T-helper 1 cell (primary cell): ENCODE measurements at places on chromosomes 12 and 14.

DNA sequence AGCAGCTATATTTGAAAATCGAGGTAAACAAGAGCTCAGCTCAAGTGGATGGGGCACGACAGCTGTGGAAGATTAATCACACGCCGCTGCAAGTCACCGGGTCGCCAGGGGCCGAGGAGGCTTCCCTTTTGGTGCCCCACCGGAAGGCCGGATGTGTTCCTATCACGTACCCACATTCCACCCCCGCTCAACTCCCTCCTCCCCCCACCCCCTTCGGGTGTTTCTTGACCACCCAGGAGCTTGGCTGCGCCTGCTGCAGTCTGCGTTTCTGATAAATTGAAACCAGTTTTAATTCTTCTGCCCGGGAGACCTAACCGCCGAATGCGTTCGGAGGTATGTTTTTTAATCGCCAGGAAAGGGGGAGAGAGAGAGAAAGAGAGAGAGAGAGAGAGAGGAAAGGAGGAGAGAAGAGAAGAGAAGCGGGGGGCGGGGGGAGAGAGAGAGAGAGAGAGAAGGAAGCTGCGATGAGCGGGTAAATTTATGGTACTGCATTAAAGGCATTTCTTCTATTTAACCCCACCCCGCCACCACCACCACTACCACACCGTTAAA lies 1.8 kb downstream of the SLC8A3 start:
- DNase-seq: no peak

GRCh38 chr12:54700301-54700700 lies 52.1 kb upstream of the DCD start:
- DNase-seq: no peak

GRCh38 chr12:77916276-77916675 lies 85.6 kb downstream of the NAV3 start:
- DNase-seq: no peak

DNA sequence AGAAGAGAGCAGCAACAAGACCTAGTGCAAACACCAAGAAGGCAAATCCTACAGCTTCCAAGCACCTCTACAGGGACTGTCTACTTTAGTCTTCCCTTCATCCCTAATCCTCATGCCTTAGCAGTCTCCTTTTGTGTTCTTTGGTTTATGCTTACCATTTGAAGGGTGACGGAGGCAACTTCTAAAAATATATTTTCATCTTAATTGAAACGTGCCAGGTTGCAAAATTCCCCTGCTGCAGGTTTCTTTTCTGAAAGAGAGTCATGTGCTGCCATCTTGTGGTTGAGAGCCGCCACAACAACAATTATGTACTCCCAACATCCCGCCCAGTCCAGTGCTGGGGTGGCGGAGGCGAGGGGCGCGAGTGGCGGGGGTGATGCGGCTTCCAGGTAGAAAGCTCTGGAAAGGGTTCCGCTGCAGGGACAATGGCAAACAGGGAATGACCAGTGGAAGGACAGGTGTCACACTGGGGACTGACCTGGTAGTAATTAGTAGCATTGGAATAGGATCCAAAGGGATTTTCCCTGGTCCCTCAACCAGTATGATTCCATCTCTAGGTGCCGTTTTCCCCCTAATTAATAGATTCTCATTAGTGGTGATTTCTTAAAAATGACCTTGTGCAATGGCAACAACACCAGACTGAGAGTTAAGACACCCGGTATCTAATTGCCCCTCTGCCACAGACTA lies 80.3 kb upstream of the GNG2 start:
- peak; percentile 54 for DNase-seq

GRCh38 chr12:106760184-106760531 lies 14.3 kb upstream of the RIC8B start:
- DNase-seq: no peak

DNA sequence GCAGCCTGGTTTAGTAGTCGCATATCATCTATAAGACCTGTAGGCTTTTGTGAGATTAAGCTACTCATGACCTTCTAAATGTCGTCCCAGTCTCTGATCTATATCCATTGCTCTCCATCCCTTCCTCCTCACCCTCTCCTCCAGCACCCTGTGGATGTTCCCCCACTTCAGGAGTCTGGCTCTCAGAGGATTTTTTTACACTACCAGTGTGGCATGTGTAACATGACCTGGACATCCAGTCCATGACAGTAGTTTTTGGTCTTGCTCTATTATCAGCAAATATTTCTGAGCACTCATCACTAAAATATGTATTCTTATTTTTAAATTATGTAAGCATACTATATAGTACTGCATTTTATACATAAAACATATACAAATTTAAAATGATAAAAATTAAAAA lies 142.1 kb downstream of the DYRK2 start:
- no peak for DNase-seq

DNA sequence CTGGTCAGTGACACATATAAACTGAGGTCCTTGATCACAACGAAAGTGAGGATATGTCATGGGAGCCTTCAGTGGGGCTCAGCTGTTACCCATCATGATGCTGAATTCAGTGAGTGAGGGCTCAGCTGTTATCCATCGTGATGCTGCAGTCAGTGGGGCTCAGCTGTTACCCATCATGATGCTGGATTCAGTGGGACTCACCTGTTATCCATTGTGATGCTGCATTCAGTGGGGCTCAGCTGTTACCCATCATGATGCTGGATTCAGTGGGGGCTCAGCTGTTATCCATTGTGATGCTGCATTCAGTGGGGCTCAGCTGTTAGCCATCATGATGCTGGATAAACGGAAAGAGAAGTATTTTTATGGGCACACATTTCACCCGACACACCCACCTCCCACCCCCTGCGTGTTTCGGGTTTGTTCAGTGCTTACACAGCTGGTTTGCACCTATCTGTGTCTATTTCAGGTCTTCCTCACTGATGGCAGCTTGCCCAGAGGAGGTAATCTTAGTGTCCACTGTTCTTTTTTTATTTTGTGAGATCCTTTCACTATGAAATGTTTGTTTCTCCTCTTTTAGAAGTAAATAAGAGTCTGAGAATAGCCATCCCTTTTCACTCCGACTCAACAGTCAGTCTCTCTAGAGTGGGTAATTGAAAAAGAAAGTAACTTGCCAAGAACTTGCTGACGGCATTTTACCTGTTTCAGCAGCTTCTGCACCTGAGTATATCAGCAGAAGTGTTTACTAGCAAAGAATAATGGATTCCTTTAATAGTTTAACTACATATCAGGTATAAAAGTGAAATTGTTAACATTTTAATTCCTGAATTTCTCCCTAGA lies 183.0 kb downstream of the ERC1 start:
- no peak for DNase-seq

DNA sequence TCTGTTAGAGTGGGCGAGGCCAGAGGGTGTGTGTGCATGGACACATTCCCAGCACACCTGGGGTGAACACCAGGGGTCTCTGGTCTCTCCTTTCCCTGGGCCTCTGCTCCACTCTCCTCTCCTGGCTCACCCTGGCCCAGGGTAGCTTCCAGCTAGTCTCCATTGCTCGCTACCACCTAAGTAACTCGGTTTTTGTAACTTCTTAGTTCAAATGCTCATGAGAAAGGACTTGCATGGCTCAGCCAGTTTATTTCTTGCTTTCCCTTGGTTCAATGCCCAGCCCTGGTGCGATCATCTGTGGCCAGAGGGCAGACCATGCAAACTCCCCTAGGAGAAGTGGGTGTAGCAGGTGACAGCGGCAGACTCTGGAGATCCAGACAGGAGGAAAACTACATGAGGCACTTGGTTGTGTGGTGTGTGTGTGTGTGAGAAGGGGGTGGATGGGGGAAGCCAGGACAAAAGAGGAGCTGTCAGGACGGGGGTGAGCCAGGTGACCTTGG lies 8.9 kb upstream of the ACVR1B start:
- DNase-seq: no peak

DNA sequence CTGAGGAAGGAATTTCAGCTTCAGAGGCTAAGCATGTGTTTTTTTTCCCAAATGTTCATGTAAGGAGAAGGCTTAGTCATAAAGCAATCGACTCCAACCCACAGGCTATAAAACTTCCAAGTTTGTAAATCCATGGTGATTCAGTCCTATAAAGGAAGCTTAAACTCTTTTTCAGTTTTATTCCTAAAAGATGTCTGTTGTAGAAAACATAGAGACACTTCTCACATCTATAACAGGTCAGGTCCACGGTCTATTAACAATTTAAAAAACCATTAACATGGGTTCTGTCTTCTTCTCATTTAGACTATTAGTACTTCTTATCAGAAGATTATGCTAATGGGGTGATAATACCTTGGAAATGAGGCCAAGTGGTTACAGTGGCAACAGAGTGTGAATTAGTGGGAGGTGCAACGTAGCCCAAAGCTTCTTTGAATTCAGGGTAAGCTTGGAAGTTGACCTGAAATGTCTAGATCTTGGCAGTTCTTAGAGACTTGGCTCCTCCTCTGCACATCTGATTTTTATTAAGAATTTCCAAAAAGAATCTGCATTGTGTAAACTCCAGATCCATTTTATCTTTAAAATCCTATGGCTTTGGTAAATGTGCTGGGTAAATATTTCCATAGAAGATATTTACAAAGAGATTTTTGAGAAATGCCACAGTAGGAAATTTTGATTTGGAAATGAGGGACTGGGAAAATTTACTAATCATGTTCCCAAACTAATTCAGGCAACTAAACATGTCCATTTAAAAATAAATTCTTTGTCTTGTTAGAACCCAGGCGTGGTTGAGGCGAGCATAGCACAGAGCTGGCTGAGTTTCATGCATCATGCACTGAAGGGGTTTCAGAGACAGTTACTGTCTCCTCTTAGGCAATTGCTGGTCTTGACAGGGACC lies 86.4 kb downstream of the EML1 start:
- no peak for DNase-seq
